ENCODE measurements at places on chromosomes 6 and 20.

DNA sequence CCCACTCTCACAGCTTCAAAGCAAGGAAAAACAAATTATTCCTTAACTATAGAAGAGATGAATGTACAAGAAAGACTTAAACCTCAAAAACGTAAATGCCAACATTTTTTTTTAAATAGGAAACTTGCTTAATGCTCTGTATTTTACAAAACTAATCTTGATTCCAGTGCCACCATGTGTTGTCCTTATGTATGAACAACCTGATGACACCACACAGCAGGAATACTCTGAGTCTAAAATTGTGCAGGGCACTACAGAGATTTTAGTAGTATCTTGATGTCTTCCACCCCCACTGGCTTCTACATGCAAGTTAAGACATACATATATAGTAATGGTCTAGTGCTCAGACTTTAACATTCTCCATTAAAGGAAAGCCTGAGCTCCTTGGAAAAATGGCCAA lies 46.2 kb downstream of the SRPK1 start:
- DNase-seq: no peak

DNA sequence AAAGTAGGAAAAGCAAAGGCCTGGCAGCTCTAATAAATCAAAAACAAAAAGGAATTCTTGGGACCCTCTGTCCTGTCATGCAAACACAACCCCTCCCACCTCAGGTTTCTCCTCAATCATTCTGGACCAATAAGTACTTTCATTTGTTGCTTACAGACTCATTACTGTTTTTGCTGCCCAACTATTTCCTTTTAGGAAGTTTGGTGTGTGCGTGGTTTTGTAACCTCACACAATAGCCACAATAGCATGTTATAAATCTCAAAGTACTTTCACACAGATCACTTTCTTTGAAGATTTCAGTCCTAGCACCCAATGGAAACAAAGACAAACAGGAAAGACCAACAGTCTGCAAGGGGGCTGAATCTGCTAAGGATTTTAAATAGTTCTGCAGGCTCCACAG lies 4.5 kb downstream of the MRPL14 start:
- no peak for DNase-seq

GRCh38 chr6:150713487-150713886 lies 113.8 kb downstream of the PLEKHG1 start:
- DNase-seq: no peak

DNA sequence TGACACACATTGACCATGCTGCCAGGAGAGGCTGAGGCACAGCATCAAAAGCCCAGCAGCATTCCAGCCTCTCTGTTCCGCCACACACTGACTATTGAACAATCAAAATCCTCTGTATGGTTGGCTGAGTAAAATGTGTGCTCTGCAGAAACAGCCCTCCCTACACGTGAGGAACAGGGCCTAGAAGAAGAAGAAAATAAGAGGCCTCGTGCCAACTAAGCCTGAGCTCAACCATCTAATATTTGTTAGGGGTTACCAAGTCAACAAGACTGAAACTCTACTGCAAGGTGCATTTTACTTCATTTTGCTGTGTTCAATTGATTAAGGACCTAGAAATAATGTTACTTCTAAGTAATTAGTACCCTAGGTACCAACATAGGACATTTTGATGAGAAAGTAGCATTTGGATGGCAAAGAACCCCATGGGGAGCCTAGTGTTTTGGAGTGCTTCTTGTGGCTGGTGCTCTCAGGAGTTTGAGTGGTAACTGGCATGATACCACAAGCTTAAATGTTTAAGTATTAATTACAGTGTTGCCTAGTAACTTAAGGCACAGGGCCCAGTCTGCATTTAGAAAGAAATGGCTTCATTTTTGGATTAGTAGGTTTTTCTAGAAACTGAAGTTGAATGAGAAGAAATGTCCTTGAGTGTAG lies 146.6 kb upstream of the PLN start:
- DNase-seq: no peak

- no peak for DNase-seq
Measured at GRCh38 chr6:150638765-150639164, 39.1 kb downstream of the PLEKHG1 start.

DNA sequence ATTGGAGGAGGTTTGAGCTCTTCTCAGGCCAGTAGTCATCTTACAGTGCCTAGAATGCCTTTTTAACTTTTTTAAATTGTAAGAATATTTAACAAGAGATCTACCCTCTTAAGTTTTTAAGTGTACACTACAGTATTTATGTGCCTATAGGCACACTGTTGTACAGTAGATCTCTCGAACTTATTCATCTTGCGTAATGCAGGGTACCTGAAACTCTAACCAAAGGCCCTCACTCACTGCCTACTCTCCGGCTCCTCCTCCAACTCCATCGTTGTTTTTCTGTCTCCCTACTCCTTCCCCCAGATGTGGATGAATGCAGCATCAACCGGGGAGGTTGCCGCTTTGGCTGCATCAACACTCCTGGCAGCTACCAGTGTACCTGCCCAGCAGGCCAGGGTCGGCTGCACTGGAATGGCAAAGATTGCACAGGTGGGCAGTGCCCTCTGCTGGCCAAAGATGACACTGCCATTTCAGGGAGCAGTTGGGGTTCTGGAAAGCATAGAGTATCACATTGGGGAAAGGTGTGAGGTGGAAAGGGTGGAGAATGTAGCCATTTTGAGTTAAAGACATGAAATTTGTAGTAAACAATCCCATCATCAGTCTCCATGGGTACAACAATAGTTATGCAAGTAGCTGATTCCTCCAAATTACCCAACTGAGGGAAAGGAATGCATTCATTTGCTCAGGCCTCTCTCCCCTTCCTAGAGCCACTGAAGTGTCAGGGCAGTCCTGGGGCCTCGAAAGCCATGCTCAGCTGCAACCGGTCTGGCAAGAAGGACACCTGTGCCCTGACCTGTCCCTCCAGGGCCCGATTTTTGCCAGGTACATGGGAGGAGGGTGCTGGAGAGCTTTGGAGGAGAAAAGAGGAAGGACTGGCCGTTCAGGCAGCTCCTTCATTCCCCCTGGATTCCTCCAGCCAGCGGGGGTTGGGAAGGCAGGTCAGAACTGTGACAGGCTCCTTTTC lies 18.4 kb upstream of the ZNF76 start:
- DNase-seq: no peak

DNA sequence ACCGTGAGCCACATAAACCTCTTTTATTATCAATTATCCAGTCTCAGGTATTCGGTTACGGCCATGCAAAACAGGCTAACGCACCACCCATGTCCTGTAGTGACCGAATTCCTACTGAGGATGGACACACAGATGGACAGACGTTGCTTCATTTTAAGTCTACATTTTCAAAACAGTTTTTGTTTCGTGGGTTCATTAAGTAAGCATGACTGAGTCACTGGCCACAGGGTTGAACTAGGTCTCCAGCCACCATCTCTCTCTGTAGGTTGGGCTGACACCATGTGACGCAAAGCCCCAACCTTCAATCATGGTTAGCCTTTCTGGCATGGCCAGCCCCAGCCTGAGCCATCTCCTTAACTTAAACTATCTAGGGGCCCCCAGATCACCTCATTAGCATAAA lies 110.0 kb upstream of the SLC22A23 start:
- no peak for DNase-seq

DNA sequence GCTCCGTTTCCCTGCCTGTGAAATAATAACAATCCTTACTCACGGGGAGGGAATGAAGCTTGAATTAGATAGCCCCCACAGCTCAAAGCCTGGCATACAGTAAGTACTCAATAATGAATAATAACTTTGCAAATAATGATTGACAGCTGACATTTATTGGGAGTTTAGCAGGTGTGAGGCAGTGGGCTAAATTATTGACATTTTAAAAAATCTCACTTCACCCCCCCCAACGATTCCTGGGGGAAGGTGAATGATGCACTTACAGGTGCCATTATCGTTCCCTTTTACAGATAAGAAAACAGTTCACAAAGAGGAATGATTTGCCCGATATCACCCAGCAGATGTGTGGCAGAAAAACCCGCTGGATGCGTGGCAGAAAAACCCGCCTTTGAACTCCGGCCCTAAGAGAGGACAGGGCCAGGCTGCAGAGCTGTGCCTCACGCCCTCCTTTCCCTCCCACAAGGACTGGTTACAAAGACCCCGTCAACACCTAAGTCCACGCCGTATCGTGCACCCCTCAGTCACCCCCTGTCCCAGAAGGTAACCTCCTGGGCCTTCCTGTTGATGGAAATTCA lies 114.2 kb upstream of the PTPN1 start:
- no peak for DNase-seq

GRCh38 chr6:95099410-95099809 lies 477.9 kb upstream of the MANEA start:
- DNase-seq: no peak

DNA sequence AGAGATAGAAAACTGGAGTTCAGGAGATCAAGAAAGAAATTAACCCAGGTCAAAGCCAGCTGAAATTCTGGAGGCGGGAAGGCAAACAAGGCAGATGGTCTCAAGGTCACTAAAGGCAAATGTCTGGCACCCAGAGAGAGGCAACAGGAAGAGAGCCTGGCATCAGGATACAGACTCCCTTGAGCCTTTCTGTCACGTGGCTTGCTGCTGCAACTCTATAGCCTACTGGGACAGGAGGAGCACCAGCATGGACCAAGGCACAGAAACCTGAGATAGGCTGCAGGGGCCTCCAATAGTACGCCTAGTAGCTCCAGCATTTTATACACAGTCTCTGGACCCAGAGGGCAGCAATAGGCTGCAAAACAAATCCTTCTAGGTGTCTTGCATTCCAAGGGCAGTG lies 75.1 kb downstream of the SEL1L2 start:
- no peak for DNase-seq

DNA sequence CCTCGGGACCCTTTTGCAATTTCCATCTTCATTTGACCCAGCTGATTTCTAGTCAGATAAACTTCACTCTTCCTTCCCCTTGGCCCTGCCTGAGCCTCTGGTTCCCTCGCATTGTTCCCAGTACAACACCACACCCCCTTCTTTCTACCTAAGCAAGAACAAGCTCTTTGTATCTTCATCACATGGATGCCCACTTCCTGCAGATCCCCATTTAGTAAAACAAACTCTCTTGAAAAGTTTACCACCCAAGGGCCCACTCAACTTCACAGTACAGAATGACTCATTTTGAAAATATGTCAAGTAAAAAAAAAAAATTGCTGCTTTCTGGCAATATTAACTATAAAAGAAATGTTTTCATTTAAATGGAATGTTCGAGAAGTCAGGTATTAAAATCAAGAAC lies 5.2 kb downstream of the FAXC start:
- DNase-seq: peak; percentile 52

DNA sequence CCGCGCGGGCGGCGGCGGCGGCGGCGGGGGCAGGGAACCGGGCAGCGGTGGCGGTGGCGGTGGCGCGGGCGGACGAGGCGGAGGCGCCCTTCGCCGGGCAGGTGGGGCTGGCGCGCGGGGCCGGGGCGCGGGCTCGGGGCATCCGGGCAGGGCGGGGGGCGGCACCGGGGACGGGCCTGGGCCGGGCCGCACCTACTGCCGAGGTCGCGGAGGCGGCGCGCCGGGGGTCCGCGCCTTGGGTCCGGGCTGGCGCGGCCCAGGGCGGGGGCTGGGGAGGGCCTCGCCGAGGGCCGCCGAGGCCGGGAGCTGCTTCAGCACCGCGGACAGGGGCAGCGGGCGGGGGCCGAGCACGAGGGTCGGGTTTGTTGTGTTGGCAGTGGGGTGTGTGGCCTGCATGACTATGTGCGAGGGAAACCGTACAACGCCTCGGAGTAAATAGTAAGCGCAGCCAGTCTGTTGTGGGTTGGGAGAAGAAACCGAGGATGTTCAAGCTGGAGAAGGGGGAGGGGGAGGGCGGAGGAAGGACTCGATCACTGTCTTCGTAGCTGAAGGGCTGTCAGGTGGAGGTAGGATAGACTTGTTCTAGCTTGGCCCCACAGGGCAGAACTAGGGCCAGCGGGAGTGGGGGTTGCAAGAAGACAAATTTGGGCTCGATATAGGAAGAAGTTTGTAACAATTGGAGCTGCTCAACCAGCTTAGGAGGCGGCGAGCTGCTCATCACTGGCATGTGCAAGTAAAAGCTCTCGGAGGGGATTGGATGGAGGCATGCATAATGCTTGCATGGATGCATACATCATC lies 593 bp downstream of the MMP24 start:
- DNase-seq: no peak

DNA sequence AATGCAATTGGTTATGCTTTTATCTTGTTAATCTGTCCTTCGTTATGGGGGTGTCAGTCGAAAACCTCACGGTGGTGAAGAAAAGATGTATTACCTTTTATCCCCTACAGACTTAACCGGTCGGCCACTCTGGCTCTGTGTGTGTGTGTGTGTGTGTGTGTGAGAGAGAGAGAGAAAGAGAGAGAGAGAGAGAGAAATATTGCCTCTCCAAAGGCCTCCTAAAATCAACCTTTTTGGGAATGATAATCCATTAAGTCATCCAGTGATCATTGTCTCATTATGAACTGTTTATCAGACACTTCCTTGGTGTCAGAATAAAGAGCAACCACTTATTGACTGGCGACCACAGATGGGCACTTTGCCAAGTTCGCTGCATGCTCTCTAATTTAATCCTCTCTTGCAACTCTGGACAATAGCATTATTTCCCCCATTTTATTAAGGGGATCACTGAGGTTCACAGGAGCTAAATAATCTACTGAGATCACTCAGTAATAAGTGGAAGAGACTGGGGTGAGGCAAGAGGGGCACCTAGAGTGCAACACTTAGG lies 30.7 kb downstream of the SLC35D3 start:
- DNase-seq: peak; percentile 28

DNA sequence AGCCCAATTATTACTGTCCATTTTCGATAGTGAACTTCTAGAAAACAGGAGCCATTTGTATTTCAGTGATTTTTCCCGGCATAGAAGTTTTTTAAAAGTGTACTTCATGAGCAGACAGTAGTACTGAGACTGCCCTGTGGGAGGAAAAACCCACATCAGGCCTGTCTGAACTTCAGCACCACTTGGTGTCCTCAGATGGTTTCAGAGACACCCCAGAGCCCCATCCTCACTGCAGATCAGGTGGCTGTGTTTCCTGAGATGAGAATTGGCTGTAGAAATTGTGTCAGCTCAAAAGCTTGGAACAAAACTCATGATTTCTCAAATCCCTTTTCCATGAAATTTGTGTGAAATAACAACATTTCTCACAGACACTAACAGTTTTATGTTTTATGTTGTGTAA lies 110.0 kb upstream of the RIN2 start:
- no peak for DNase-seq

- no peak for DNase-seq
Measured at GRCh38 chr6:81818901-81819361, 66.5 kb upstream of the TENT5A start.

- DNase-seq: no peak
Measured at GRCh38 chr6:67031451-67031850, 1324.4 kb upstream of the EYS start.

GRCh38 chr6:139800837-139801236 lies 426.4 kb upstream of the CITED2 start:
- no peak for DNase-seq

- DNase-seq: no peak
Measured at GRCh38 chr20:63116412-63117106, 99.4 kb downstream of the YTHDF1 start.
